Kasumi-1 (cell line): ENCODE measurements at places on chromosomes 1 and 21.

- no peak for DNase-seq
Measured at GRCh38 chr1:8228253-8228652, 89.7 kb upstream of the SLC45A1 start.

DNA sequence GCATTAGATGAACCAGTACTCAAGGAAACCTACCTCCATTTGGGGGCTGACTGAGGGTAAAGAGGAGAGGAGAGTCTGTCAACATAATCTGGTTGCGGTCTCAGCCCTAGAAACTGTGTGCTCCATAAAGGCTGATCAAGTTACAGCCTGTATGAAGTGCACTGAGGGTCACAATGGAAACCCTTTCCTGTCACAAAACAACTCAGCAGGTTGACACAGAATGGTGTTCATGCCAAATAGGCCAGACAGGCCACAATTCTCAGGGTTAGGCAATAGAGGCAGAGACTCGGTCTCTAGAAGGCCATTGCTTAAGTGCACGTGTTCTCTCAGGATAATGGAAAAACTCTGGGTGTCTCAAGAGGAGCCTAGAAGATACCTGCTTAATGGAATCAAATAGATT is 4.1 kb upstream of the ANKRD35 start:
- DNase-seq, result no peak

DNA sequence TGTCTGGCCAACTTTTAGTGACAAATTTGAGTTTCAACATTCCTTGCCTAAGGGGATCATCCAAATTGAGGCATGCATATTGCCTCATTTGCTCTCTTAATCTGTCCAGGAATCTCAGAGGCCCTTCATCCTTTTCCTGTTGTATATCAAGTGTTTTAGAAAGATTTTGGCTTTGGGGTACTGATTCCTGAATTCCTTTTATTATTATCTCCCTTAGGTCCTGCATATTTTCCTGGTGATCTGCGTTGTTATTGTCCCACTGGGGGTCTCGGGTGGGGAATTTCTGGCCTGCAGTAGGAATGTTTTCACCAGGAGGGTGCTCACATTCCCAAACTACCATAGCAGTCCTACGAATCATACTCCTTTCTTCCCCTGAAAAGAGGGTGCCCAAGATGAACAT is 4.4 kb upstream of the AADACL3 start:
- DNase-seq, result no peak

DNA sequence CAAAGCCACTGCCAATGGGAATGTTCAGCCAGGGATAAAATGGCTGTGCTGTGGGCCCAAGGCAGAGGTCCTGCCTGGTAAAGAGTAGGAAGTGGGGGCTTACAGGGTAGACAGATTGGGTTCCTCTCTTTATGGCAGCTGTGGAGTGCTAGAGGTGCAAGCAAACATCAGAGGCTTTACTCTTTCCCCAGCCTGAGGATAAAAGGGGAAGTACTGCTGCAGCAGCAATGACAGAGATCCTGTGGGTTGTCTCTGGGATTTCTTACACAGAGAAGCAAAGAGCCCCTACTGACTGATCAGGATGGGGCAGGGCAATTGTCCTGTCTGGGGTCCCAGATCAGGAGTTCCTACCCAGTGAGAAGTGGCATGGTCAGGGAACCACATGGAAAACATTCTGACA is 54.2 kb downstream of the DRAM2 start:
- peak; percentile 38 for DNase-seq

DNA sequence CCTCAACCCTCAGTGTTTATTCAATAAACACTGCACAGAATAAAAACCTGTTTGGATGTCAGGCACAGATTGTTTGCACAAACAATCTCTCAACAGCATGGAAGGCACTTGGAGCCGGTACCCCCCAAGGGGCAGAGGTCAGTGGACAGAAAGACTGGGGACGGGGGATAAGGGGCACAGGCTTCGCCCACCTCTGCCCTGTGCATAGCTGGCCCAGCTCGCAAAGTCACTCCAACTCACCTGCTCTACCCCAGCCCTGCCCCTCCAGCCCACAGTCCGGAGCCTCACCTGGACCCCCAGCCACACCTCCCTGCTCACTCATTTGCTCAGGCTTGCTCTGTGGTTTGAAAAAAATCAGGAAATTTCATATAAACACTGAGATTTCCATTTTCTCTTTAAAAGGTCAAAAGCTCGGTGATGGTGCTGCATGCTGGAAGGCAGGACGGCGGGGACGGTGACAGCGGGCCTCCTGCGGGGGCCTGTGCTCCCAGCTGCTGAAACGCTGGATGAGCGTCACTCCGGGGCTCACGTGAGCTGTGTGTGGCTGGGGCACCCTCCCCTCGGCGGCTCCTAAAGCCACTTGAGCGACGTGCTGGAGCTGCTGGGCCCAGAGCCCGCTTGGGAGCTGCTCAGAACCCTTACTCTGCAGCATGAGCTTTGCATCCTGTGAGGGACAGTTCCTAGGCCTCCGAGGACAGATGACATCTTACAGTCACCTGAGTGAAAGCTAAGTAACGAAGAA is 54.5 kb downstream of the PRDM15 start:
- DNase-seq, result no peak

DNA sequence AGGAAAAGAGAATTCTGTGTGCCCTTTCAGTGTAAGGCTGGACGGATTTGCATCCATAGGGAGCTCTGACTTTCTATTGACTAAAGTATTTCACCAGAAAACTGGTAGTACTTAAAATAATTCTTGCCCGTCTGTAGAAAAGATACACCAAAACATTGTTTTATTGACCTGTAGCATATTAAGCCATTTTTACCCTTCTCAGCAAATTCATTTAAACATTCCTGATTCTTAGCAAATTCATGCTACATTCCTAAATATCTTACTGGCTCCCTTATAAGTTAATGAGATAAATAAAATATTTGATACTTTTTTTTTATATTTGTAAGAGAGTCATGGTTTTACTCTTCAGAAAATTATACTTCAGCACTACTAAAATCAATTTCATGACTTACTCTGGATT is 1.6 kb upstream of the IPP start:
- DNase-seq, result no peak

DNA sequence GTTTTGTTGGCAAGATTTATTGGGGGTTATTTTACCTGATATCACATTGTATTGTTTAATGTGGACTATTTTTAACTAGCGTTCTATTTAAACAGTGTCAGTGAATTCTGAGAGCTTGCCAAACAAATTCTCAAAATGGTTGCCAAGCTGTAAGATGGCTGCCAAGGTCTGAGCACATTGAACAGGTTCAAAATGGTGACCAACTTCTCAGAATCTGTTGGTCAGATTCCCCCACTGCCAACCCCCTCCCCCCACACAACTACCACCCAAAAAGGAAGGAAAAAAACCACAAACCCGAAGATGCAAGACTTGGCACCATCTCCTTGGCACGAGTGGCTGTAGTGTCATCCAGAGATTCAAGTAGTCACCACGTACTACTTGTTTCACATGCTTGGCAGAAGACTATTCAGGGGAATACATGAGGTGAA is 159.1 kb downstream of the NFIA start:
- no peak for DNase-seq

DNA sequence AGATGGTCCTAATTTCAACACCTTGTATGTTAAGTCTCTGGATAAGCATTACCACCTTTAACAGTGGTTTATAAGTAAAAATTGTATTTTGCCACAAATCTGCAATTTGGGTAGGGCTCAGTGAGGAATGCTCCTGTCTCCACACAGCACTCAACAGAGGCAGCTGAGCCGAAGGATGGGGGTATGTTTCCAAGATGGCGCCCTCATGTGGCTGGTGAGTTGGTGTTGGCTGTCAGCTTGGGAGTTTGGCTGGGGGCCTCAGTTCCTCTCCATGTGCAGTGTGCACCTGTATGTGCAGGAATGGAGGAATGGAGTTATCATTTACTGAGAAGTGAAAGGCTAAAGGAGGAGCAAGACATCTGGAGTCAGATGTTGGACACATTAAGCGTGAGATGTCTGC is 136.8 kb downstream of the GABPA start:
- no peak for DNase-seq

DNA sequence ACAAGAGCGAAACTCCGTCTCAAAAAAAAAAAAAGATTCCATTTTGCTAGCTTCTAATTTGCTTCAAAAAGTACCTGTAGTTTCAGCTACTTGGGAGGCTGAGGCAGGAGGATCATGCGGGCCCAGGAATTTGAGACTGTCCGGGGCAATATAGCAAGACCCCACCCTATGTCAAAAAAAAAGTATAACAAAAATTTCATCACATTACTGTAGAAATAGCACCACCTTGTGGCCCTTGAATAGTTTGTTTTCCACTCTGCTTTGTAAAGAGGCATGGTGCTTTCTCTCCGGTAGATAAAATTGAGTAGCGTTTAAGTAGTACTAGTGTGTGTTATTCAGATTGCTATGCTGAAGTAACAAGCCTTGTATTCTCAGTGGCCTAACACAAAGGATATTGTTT is 18.2 kb upstream of the MSTO1 start:
- DNase-seq, result peak; percentile 80

DNA sequence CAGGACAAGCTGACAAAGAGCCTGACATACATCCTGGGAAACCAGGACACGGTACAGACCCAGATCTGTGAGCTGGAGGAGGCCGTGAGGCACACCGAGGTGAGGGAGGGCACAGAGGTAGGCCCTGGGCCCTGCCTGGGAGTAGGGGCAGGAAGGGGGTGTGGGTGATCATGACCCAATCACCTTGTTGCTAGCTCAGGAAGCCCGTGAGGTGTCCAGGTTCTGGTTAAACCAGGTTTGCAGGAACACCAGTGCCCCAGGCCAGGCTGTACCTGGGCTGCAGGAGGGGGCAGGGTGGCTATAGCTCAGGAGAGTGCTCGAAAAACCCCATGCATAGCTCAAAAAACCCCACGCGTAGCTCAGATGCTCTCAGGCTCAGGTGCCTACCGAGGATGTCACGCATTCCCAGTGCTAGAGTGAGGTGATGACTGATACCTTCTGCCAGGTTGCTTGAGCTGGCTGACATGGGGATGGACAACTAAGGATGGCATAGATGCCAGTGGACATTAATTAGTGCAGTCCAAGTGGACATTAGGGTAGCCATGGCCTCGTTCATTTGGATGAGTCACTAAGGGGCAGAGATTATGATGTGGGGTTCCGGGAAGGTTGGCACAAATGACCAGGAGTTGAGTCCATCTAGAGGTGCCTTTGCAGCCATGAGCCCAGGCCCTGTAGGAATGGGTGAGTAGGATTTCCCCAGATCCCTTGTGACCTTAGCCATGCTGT is 3.7 kb downstream of the TRIM46 start:
- DNase-seq, result no peak

DNA sequence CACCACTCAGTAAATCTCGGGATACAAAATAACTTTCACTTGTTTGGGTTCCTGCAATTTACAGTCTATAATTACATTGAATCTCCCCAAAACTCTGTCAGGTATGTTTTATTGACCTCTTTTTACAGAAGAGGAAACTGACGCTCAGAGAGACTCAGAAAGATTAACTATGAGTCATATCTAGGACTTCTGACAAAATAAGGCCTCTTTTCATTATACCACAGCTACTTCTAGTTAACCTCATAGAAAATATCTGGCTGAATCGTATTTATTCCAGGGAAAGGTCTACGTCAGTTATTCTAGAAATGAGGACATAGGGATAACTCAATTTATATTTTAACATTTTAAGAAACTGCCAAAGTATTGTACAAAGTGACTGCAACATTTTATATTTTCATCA is 211.1 kb upstream of the FAM78B start:
- no peak for DNase-seq

DNA sequence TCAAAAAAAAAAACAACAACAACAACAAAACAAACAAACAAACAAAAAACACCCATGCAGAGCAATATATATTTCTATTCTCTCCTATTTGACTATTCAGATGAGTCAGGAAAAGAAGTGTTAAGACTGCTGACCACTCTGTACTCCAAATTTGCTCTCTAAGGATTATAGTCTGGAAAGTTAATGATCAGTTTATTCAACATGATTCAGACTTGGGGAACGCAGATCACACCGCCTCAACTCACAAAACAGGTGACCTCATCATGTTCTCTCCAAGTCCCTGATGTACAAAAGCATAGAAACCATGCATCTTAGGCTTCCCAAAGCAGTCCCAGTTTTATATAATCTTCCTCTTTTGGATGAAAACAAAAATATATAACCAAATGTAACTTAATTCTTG is 51.9 kb upstream of the PRRC2C start:
- no peak for DNase-seq

DNA sequence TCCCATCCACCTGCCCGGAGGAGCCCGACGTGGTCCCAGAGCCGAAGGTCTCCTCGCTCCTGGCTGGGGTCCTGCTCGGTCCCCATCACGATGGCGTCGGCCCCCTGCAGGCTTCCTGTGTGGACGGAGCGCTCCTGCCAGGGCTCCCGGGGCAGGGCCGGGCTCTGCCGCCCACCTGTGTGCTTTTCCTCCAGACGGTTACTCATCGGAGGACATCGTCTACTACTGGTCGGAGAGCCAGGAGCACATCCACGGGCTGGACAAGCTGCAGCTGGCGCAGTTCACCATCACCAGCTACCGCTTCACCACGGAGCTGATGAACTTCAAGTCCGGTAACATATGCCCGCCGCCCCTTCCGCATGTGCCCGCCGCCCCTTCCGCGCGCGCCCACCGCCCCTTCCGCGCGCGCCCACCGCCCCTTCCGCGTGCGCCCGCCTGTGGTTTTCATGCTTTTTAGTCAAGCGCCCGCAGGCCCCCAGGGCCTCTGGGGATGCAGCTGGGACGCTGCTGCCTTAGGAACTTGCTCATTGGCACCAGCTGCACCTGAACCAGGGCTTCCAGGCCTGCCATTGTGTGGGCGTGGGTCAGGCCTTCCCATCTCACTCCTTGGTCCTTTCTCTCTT is 8.9 kb downstream of the GABRD start:
- DNase-seq, result no peak

DNA sequence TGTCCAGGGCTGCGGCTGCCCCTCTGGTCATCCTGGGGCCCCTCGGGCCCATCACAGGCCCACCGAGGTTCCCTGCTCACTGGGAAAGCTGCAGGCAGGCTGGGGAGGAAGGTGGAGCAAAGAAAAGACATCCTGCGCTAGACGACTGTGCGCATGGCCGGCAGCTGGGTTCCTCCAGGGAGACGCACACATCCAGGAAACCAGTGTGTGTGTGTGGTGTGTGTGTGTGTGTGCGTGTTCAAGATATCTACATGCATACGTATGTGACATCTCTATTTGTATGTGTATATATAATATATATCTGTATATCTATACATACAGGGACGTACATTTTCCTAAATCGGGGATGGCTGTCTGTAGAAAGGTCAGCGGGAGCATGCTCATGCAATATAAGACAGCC is 63.7 kb downstream of the ACOT7 start:
- no peak for DNase-seq
